Stimulated activated CD8-positive, alpha-beta memory T cell treated with anti-CD3 and anti-CD28 coated beads, Interleukin-7, amount 100 ng/mL, for 48 hours (primary cell): ENCODE measurements at places on chromosomes 12 and 14.

DNA sequence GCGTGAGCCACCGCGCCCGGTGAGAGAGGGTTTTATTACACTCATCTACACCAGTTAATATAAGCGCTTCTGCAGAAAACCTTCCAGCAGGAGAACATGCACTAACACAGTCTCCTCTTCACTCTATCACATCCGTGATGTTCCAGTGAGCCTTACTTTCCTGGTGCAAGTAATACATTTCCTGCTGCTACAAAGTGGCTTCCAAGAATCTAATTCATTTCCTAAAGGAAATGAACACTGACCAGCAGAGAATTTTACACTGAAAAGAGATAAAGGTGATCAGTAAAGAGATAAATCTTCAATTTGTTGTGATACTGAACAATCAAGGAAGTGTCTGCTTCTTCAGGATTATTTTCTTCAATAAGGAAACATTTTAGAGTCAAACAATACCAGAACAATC is 39.5 kb downstream of the ZFYVE21 start:
- DNase-seq = no peak

GRCh38 chr12:1056390-1056789 is 65.4 kb downstream of the ERC1 start:
- DNase-seq = no peak

DNA sequence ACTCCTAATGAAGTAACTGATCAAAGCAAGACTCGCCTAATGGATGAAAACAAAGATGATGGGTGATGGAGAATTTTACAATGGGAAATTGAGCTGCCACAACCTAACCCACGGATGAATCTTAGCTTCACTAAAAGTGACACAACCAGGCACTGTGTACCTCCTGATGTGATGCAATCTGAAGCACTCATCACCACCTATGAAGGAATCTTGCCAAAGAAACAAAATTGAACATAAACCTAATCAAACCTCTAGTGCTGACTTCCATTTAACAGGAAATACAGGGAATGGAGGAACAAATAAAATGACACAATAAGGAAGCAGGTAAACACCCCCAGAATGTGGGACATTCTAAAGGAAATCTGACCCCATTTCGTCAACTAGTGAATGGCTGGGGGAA is 13.3 kb upstream of the RARG start:
- DNase-seq = no peak

- no peak for DNase-seq
Measured at GRCh38 chr14:52738409-52738808, 8.4 kb downstream of the STYX start.

DNA sequence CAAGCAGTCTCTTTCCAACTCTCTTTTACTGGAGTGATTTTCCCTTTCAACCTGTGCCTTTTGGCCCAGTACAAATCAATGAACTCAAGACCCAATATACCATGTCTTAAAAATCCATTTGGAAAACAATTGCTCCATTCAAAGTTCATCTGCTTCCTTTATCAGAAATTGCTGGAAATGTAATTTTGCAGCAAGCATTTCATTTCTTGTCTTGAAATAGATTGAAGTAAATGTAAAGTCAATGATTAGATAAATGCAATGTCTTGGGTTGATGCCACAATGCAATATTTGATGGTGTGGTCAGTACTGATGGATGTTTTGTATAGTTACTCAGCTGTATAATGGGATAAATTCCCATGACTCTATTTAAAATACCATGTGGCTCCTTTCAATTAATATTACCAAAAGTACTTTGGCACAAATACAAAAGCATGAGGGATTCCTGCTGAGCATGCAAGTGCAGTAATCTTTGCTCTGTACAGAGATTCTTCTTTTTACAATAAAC is 707.7 kb upstream of the NOVA1 start:
- DNase-seq = no peak

- DNase-seq = no peak
Measured at GRCh38 chr14:74946659-74947281, 8.6 kb downstream of the PGF start.

- peak; percentile 17 for DNase-seq
Measured at GRCh38 chr12:100404769-100405407, 48.0 kb downstream of the SLC17A8 start.

- DNase-seq = no peak
Measured at GRCh38 chr14:56959869-56960268, 149.6 kb upstream of the OTX2 start.

DNA sequence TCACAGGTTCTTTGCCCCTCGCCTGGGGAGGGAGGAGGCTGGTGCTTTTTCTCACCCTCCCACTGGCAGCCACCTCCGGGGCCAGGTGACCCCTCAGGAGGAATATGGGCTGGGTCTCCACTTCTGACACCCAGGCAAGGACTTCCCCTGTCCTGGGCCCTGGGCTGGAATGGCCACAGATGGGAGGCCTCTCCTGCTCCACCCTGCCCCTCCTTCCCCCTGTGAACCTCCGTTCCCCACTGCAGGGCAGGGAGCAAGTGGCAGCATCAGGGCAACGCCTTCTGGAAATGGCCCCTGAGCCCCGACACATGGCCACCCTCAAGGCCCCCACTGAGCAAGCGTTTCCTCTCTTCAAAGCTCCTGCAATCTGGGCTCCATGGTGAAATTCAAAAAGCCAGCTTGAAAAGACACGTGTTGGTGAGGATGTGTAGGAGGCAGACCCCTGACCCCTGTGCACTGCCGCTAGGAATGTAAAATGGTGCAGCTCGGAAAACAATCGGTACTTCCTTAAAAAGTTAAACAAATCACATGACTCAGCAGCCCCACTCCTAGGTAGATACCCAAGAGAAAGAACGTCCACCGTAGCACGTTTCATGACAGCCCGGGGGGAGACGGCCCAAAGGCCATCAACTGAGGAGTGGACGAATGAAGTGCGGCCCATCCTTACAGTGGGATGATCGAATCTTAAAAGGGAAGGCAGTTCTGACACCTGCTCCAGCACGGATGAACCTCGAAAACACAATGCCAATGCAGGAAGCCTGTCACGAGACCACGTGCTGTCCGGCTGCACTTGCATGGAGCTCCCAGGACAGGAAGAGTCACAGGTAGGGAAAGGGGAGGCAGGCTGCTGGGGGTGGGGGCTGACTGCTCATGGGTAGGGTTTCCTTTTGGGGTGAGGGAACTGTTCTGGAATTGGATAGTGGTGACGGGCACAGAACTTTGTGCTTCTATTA is 11.5 kb downstream of the XRCC3 start:
- DNase-seq = no peak

- no peak for DNase-seq
Measured at GRCh38 chr14:105866841-105867321, 340.5 kb downstream of the TMEM121 start.

DNA sequence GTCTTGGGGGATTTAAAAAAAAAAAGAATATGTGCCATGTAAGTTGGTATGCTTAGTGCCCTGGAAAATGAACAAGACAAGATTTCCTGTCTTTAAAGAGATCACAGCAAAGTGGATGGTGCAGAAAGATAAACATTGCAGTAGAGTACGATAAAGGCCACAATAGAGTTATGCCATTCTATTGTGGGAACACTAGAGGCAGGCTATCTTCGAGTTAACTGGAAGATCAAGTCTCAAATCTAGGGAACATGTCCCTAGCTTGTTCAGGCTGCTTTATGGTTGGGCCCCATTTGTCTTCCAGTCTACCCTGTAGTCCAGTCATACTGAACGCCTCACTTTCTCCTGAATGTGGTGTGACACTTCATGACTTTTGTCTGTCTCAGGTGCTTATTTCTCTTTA is 18.7 kb upstream of the CCT2 start:
- no peak for DNase-seq

- no peak for DNase-seq
Measured at GRCh38 chr12:114694436-114695304, 10.7 kb upstream of the TBX3 start.
